ENCODE measurements at places on chromosomes 2 and 18. TPM values are rescaled to one million over a fixed set of nuclear protein-coding genes. Genes with fewer than 3 reads are reported as not detected.
A peak's percentile ranks its signal among the peaks of the same experiment; 100 is the strongest.

Gene SOS1
- 26.0 TPM for polyA plus RNA-seq

GRCh38 chr2:45199973-45200372 is 190.7 kb upstream of the SIX2 start:
- peak; percentile 46 for DNase-seq

- no peak for DNase-seq
These were observed 3.8 kb downstream of the ATF2 start for GRCh38 chr2:175164235-175164634.

Gene GKN1
- polyA plus RNA-seq = not detected

DNA sequence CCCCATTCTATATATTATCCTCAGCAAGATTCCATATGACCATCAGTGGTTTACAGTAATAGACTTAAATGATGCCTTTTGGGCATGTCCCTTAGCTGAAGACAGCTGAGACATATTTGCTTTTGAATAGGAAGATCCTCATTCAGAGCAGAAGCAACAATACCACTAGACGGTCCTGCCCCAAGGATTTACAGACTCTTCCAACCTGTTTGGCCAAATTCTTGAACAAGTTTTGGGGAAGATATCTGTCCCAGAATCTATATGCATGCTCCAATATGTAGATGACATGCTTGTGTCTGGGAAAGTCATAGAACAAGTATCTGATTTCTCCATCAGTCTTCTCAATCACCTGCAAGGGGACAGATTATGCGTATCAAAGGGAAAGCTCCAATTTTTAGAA is 137.1 kb upstream of the RMP24 start:
- DNase-seq = no peak

Gene SCN9A
- 4.2 TPM for polyA plus RNA-seq

Gene SIGLEC15
- 0.13 TPM for polyA plus RNA-seq

- no peak for DNase-seq
These were observed 311.5 kb upstream of the MGAT5 start for GRCh38 chr2:133942398-133942797.

Gene PDE6D
- 19.5 TPM for polyA plus RNA-seq

GRCh38 chr2:85865539-85866164 is 23.1 kb downstream of the ST3GAL5 start:
- no peak for DNase-seq

All from muscle of arm (tissue), 14 donors.